H9 (cell line): ENCODE measurements at places on chromosomes 5 and 9. TPM values are rescaled to one million over a fixed set of nuclear protein-coding genes. Genes with fewer than 3 reads are reported as not detected.

DNA sequence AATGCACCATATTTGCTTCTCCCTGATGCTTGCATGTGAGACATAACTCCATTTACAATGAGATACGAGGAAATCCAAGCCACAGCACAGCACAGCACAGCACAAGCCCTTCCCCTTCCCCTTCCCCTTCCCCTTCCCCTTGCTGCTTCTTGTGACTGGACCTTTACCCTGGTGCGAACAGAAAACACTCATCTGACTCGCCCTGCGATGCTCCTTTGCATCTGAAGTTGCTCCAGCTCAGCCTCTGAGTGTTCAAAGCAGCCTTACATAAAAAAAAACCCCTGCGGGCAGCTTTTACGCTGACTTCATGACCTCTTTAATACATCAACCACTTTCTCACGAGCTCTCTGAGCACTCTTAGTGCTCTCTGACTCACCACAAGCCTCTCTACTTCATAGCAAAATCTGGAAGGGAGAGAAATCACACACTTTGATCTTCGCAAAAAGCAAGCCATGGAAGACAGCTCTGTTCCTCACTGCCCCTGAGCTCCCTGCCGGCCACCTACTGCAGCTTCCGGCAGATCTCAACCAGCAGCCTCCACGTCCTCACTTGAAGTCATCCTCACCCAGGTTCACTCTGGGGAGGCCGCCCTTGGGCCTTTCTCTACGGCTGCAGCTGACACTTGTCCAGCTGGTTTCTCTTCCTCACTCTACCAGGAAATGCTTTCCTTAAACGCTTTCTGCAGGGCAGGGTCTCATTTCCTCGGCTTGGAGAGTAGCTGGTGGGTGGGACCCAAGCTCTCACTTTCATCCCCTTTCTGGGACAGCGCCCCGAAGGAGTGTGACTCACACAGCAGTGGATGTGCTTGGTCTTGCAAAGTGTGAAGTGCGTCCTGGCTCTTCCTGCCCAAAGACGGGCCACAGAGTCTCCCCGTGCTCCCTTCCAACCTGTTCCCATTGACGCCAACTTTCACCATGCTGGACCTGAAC is 5.3 kb downstream of the SLC34A1 start:
- H3K27ac ChIP-seq = no peak overlapping the region
- peak; percentile 42 for DNase-seq
- no peak overlapping the region for H3K4me3 ChIP-seq
- H3K36me3 ChIP-seq = no peaks in the 10 kb centered on the region
- H3K27me3 ChIP-seq = no peaks in the 10 kb centered on the region; the same call in 1 of the 2 replicates
- H3K4me1 ChIP-seq = no peaks in the 10 kb centered on the region

DNA sequence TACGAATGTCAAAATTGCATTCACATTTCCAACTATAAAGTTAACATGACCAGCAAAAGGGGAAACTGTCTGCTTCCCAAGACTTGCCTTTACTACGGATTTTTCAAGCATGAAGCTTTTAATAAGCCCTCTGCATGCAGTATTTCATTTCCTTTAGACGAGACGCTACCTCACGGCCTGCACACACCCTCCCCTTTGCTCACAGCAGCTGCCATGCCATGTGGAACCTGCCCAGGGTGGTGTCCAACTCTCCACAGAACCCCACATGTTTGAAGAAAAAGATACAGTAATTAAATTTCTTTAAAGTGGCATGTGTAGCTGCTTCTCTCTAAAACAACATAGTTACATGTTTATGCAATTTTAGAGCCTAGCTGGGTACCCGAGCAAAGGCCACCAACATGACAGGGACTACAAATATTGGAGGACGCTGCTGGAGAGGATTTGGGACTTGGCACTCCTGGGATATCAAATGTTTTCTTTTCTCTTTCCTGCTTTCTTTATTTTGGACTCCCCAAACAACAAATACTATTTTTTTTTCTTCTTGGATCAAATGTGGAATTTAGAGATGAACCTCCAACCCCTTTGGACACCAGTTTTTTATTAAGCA is 256.9 kb upstream of the PCSK5 start:
- no peaks in the 10 kb centered on the region for H3K27me3 ChIP-seq
- no peak overlapping the region for H3K4me3 ChIP-seq
- H3K4me1 ChIP-seq = no peaks in the 10 kb centered on the region
- no peak for DNase-seq
- H3K36me3 ChIP-seq = no peaks in the 10 kb centered on the region

CRHBP gene
- not detected in 2 replicates for total RNA-seq

HSDL2 gene
- total RNA-seq = 16.5 and 16.6 TPM in 2 replicates

ANKRD34B gene
- total RNA-seq = 0.70 and 0.72 TPM in 2 replicates

DNA sequence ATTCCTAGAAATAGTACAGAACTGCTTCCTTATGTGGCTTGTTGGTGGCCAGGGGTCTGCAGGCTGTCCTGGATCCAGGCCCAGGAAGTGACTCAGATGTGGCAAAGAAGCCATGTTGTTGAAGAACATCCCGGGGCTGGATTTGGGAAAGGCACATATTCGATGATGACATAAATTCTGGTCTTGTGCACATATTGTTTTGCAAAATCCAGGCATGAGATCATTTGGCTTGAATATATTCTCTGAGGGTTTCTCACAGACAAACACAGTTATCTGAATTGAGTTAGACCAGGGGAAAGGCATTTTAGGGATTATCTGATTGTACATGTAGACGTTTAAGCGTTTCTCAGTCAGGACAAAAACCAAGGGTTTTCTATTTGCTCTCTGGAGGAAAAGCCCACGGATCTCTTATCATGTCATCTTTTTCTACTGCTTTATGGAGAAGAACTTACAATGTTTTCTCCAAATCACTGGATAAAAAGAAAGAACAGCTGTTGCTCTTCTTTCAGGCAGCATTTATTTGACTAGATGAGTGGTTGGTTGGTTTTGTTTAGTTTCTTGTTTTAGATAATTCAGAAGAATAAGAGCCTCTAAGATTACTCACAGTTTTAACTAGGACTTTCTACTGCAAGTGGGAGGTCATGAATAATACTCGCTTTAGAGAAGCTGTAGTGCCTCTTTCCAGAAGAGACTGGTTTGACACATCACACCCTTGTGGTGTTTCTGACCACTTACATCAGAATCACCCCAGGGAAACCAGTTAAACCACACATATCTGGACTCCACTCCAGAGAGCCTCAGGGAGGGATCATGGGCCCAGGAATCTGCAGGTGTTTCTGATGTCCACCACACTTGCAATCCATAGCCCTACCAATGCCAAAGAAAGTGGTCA is 29.5 kb upstream of the LHFPL2 start:
- H3K36me3 ChIP-seq = peaks cover 7% of the 10 kb centered on the region
- H3K27ac ChIP-seq = no peak overlapping the region
- DNase-seq = no peak
